ENCODE measurements at places on chromosomes 2 and 18.

DNA sequence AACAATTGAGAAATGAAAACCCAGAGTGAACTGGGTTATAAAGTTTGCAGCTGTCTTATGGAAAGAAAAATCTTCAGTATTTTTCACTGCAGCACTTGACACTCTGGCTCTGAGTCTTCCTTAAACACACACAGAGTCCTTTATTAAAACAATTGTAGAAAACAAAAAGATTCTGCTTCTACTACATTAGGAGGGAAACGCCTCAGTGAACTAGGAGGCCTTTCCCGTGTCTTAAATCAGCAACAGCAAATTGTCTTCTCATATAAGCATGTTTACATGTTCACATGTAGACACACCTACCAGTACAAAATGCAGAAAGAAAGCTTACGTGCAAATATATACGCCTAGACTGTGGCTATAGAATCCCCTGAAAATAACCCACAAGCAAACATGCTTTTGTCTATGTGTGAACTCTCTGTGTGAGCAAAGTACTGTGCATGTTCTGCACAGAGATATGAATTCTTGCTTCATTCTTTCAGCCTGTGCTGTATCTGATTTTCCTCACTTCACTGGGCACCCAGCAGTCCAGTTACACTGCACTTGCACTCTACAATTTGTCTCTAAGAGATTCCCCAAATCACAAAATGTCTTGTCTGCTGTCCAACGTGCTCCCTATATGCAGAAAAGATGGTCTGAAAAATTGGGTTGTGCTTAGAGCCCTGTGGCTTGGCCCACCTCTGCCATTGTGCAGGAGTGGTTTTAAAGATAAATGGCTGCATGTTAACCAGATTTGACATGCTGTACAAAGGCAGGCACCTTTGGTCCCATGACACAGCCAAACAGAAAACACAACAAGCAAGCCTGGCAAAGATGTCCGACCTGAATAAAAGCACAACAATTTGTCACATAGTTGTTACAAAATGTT, 24.5 kb downstream of the ZEB2 start:
- no peak for DNase-seq

- no peak for DNase-seq
These were observed 147.7 kb upstream of the DPP10 start for GRCh38 chr2:114294741-114295140.

GRCh38 chr18:38019292-38019691, 453.7 kb upstream of the CELF4 start:
- DNase-seq, result no peak

- no peak for DNase-seq
These were observed 29.9 kb downstream of the HPCAL1 start for GRCh38 chr2:10332402-10333246.

DNA sequence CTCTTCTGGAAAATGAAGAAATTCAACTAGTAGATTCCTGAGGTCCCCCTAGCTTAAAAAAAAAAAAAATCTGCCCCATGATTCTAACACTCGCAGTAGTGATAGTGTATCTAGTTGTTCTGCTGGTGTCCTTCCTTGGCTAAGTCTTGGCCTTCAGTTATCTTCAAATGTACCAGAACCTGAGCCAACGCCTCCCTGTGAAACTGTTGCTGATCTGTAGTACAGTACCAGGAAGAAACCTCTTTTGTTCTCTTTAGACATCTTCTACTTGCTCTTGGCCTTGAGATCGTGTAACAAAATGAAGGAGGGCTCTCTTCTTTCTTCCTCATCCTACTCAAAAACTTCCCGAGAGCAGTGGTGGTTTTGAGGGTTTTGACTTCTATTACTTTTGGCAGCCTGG, 31.0 kb downstream of the PLEK start:
- DNase-seq, result no peak

- DNase-seq, result no peak
These were observed 636.1 kb upstream of the SLC8A1 start for GRCh38 chr2:41087946-41088345.

- DNase-seq, result no peak
These were observed 70.2 kb downstream of the TMEM163 start for GRCh38 chr2:134648586-134648985.

DNA sequence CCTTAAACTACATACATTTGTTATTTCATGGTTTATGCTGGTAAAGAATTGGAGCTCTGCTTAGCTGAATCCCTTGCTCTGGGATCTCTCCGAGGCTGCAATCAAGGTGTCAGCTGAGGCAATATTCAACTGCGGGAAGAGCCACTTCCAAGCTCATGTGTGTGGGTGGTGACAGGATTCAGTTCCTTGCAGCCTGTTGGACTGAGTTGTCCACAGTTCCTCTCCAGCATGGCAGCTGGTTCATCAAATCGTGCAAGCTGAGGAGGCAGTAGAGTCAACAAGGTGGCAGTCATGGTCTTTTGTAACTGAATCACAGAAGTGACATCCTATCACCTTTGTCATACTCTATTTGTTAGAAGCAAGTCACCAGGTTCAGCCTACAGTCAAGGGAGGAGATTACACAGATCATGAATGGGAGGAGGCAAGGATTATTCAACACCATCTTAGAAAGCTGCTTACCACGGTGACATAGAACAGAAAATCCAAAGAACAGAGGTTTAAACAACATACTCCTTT, 56.9 kb downstream of the CTIF start:
- DNase-seq, result no peak

- no peak for DNase-seq
These were observed 372.6 kb downstream of the SOX11 start for GRCh38 chr2:6064757-6065156.

- DNase-seq, result peak; percentile 30
These were observed 203.2 kb upstream of the ACVR2A start for GRCh38 chr2:147641651-147642050.

DNA sequence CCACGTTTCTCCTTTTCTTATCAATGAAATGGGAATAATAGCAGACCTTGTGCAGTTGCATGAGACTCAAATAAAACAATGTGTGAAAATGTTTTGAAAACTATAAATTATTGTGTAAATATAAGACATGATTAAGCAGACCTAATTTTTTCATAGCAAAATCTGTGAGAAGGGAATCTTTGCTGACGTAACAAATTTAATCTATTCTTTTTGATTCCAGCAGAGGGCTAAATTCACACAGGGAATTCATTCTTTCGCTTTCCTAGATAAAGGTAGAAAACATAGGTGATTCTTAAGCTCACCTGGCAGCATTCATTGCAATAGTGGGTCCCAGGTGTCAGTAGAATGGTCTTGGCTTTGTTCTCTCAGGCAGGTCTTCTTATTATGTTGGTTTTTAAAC, 450.0 kb upstream of the GCFC2 start:
- DNase-seq, result no peak

DNA sequence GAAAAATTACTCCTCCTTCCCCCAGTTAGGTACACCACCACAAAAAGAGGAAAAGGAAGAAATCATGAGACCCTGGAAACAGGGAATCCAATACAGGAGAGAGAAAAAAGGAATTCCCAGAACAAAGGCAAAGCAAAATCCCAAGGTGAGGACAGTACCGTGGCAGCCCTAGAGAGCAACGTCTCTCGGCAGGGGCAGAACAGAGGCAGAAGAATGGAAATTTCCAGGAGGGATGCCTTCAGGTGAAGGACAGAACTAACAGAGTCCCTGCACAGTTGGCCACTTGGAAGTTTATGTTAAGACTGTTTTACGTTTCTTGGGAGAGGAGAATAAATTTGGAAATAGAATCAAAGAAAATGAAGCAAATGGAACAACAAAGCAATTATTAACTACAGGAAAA, 27.7 kb downstream of the GRB14 start:
- DNase-seq, result no peak

- DNase-seq, result peak; percentile 78
These were observed 13.3 kb upstream of the RPL31 start for GRCh38 chr2:100988630-100989417.

- no peak for DNase-seq
These were observed 54.8 kb downstream of the HNMT start for GRCh38 chr2:138018866-138019688.

- DNase-seq, result no peak
These were observed 34.6 kb downstream of the ZBTB7C start for GRCh38 chr18:48374423-48375149.

GRCh38 chr2:26758790-26759321, 5.2 kb upstream of the SLC35F6 start:
- DNase-seq, result no peak

GRCh38 chr2:201378496-201379397, 21.6 kb upstream of the FLACC1 start:
- DNase-seq, result no peak

- DNase-seq, result no peak
These were observed 80.1 kb downstream of the GALNT1 start for GRCh38 chr18:35661483-35662146.

GRCh38 chr18:60888071-60888624, 445.1 kb upstream of the CDH20 start:
- no peak for DNase-seq

- peak; percentile 9 for DNase-seq
These were observed 1995.5 kb upstream of the CELF4 start for GRCh38 chr18:39561126-39561525.

DNA sequence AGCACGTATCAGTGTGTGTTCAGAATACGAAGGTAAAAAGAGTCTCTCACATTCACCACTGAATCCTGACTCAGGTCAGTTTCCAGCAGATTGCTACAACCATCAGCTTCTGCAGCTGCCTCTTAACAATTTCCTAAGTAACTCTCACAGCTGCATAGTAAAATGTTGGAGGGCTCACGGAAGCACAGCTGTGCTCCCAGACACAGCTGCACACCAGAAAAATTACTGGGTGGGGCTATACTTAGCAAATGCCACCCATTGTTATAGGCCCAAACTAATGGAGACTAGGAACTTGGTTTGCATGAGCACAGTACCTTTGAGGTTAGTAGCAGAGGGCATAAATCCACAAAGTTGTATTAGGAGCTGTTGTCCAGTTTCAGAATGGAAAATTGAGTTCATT, 153.9 kb upstream of the ERBB4 start:
- DNase-seq, result no peak

- DNase-seq, result peak; percentile 40
These were observed 272.2 kb downstream of the C1D start for GRCh38 chr2:67790622-67791021.

DNA sequence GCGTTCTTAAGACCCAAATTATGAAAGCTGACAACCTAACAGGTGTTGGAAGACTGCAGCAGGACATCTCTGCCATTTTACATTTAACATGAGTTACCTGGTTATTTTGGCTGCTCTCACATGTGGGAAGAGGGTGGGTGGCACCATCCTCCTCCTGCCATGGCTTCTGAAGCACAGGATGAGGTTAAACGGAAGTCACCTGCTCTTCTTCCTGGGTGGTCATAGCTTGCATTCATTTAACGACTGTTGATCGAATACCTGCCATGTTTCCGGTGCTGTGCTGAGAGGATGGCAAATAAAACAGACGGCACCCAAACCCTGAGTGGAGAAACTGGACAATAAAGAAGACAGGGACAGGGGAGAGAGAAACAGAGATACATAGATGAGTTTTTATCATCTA, 118.0 kb downstream of the RHBDD1 start:
- DNase-seq, result no peak

DNA sequence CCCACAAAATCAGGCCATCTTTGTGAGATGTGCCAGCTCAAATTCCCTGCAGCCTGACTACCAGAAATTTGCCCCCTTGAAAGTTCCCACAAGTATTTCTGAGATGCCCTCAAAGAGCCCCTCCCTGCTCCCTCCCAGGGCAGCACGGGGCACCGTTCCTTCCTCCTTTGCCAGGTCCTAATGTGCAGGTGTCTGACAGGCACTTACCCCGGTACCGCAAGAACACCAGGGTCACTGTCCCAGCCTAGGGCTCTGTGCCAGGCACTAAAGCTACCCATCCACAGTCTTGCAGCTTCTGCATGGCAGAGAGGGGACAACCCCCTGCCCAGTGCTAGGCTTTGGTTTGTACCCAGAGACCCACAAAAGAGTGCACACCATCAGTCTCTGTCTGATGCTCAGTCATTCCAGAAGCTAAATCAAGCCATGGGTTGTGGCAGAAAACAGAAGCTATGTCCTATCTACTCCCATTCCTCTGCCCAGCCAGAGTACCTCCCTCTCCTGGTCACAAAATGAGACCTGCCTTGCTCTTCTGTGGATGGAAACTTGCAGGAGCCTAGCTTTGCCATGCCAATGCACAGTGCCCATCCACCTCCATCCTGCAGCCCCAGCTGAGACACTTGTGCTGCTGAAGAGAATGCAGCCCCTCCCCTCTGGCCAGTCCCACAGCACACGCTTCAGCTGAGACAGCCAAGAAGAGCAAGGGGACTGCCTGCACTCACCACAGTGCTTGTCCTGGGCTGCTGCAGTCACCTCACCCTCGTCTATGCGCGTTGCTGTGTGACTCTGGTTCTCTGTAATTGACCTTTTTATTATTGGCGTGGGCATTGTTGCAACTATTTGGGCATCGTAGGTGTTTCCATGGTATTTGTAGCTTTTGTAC, 48.7 kb downstream of the INPP5D start:
- DNase-seq, result no peak

GRCh38 chr2:62672601-62673000, 32.9 kb upstream of the EHBP1 start:
- peak; percentile 82 for DNase-seq

DNA sequence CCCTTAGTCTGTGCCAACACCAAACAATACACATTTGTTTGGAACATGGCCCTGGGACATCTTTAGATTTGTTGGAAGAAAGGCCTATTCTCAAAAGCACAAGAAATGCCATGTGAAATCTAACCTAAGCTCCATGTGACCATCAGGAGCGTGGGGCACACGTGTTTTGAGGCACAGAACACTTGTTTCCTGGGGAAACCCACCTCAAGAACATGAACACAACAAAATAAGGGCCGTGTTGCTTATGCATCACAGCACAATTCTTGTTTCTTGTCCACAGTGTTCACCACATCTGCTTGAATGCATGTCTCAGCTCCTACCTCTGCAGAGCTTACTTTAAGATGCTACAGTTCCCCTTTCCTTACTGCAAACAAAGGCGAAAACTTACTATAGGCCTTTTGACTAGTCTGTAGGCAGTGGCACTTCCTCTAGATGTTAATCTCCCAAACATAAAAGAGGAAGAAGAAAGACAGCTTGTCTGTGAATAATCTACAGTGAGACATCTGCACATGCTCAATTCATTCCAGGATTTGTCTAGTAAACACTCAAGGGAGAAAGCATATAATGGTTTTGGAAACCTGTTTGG, 165.0 kb downstream of the ANKRD44 start:
- no peak for DNase-seq

DNA sequence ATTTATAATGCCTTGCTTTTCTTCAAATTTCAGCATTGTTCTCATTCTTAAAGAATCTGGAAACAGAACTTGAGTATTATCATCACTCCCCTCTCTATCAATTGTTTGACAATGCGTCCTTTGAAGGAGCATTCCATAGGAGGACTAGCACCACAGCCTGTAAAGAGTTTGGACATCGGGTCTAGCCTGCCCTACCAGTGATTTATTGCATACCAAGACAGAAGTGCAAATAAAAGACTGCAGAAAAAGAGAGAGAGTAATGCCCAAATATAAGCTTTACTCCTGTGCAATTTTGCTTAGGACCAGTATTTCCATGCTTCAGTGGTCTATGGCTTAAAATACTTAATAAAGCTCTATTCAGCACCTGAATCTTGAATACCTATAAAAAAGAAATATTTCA, 55.4 kb upstream of the MAP2 start:
- no peak for DNase-seq

- no peak for DNase-seq
These were observed 420.7 kb upstream of the SALL3 start for GRCh38 chr18:78558948-78559347.

GRCh38 chr2:201420442-201421113, 30.7 kb downstream of the TRAK2 start:
- peak; percentile 41 for DNase-seq

All from AG20443 (cell line).